ENCODE measurements at places on chromosomes 7 and 10.
A peak's percentile ranks its signal among the peaks of the same experiment; 100 is the strongest.

DNA sequence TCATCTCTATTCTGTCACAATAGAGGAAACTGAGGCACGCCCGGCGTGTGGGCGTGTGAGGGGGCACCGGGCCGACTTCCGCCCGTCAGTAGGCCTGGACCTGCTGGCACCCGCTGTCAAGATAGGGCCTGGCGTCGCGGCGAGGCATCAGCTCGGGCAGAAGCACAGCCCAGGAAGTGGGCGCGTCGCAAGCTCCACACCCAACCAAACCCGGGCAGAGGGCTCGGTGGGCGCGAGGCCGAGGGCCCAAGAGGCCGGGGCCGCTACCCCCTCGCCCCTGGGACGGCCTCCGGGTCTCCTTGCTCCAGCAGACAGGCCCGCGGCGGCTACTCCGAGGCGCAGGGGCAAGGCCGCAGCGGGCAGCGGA lies 91.2 kb downstream of the SPAG6 start:
- no peak for DNase-seq

GRCh38 chr7:154409703-154410311 lies 357.6 kb downstream of the DPP6 start:
- no peak for DNase-seq

DNA sequence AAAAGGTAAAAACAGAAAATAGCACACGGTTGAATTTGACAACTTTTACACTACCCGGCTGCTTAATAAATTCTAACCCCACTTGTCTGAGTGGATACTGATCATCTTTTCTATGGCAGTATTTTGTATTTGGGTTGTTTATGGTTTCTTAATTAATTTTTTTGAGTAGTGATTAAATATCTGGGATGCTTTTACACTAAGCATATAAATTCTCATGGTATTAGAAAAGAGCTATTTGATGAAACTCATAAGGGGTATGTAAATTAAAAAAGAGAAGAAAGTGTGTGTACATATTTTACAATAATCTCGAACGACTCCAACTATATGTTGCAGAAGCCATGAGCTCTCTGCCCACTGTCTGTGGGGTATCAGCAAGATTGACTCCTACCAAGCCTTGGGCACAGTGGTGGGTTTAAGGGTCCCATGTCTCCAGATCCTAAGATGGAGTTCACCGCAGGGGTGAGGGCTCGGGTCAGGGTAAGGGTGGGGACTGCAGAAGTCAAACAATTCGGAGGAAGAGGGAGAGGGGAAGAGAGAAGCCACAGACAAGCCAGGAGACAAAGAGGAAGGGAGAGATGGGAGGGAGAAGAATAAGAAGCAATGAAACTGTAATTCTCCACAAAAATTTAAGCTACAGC lies 7.6 kb upstream of the HOXA13 start:
- DNase-seq, result no peak

- DNase-seq, result no peak
These were observed 42.8 kb downstream of the CPXM2 start for GRCh38 chr10:123848564-123849457.

GRCh38 chr7:67675971-67676370 lies 679.3 kb downstream of the TYW1 start:
- no peak for DNase-seq

GRCh38 chr7:12898004-12898403 lies 210.6 kb downstream of the ARL4A start:
- no peak for DNase-seq

DNA sequence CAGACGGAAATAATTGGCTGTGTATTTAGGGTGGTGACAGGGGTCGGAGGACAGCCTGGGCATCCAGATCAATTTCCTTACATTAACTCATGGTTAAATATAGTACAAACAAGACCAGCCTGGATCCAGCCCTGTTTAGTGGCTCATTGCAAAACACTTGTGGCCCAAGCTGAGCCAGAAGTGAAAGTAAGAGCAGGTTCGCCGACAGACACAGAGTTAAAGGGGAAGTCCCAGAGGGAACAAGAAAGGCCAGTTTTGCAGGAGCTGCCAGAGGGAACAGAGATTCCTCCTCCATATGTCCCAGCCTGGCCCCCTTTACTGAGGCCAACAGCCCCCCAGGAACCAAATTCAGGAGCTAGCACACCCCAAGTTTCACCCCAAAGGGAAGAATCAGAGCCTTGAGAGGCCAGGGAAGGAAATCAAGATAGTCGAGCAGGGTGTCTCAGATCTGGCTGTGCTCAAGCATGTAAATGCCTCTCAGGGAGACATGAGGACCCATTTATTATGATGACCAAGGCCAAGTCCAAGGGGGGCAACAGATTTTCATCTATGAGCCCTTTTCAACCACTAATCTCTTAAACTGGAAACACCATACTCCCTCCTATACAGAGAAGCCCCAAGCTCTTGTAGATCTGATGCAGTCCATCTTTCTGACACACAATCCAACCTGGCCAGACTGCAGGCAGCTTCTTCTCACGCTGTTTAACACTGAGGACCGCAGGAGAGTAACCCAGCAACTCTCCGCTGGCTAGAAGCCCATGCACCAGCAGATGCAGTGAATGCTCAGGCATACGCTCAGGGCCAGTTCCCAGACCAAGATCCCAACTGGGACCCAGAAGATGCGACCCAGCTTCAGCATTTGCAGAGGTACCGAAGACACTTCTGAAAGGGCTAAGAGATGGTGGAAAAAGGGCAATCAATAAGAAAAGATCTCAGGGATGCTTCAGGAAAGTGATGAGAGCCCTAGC lies 15.9 kb upstream of the ADCK2 start:
- peak; percentile 67 for DNase-seq

GRCh38 chr10:121261665-121262064 lies 336.6 kb downstream of the FGFR2 start:
- DNase-seq, result no peak

- DNase-seq, result no peak
These were observed 42.7 kb downstream of the VWDE start for GRCh38 chr7:12360948-12361347.

DNA sequence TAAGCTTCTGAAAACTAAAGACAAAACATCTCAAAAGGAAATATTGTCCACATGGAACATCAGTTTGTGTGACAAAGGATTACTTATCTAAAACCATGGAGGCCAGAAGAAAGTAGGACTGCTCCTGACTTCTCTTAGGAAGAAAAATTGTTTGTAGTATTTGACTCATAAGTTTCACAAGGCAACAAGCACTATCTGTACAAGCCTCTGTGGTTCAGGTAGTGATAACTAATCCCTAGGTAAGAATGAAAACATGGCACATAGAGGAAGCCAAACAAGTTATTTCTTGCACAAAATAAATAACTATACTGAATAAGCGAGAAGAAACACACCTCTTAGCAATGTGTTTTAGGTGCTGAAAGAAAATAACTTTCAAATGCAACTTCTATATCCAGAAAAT lies 30.3 kb downstream of the TFPI2 start:
- no peak for DNase-seq

- no peak for DNase-seq
These were observed 105.8 kb downstream of the SFMBT2 start for GRCh38 chr10:7305053-7305452.

DNA sequence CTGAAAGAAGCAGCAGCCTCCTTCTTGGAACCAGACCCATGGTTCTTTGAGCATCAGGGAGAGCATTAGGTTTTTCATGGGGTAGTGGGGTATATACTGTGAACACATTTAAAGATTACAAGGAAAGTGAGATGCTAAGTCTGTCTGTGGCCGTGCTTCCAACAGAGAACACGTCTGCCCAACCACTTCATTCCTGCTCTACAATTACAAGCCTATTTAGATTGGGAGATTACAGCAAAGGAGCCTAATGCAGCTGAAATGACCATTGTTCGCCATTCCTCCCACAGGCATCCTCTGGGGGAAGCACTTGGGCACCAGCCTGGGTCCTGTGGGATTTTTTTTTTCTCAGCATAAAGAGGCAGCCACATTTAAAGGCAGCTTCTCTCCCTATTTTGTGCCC lies 536.4 kb downstream of the XPNPEP1 start:
- no peak for DNase-seq

DNA sequence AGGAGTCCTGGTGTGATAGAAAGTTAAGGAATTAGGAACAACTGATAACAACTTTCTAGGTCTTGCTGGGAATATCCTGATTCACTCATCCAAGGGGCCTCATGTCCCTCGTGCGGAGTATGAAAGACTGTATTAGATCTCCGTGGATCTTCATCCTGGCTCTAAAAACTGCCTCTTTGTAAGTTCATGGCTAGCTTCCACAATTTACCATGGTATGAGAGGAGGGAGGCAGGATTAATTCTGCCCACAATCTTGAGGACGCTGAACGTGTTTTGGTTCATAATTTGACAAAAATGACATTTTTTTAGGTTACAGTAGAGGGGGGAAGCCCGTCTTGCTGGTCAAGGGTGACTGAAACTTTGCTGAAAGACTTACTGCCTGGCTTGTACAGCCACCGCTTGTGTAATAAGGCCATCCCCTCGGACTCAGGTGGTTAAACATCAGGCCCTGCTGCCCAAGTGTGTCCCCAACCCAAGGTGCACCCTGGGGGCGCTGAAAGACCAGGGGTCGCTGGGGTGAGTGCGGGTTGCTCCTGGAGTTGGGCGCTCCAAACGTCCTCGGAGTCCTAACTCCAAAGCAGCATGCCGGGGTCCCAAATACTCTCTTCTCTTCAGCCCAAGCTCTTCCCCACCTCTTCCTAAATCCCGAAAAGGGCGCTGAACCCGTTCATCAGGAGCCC lies 733 bp downstream of the HIBADH start:
- DNase-seq, result peak; percentile 50

All from activated CD8-positive, alpha-beta memory T cell treated with anti-CD3 and anti-CD28 coated beads, Interleukin-2, amount 10 ng/mL, durations not matched to agents 7 days and 5 days (primary cell).